ENCODE measurements at places on chromosomes 16 and 17.

GRCh38 chr17:69331756-69332155 lies 4.8 kb upstream of the ABCA5 start:
- DNase-seq = no peak

GRCh38 chr17:12085076-12085949 lies 64.6 kb downstream of the MAP2K4 start:
- no peak for DNase-seq

GRCh38 chr17:55303701-55304145 lies 39.0 kb downstream of the HLF start:
- no peak for DNase-seq

DNA sequence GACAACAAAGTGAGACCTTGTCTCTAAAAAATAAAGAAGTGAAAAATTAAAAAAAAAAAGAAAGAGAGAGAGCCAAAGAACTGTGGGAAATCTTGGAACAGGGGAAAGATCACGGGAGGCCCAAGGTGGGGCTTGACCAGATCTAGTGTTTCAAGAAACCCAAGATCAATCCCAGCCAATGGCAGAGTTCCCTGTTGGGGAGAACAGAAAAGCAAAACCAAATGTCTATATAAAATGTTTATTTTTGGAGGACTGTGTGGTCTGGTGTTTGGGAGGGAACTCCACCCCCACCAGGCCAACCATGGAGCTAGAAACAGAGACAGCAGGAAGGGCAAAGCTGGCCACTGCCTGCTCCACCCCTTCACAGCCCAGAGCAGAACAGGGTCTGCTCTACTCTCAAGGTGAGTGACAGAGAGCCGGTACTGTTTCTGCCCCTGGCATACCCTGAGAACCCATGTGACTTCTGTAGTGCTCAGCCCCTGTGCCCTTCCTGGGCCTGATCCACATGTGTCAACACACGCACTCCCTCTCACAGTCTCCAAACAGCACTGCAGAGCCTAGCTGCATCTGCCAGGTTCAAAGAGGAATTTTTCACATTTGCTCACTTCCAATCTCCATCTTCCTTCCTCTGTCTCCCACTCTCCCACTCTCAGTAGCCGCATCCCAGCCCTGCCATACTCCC lies 3.7 kb downstream of the TMEM101 start:
- no peak for DNase-seq

GRCh38 chr17:45935710-45936509 lies 41.6 kb downstream of the MAPT start:
- no peak for DNase-seq

DNA sequence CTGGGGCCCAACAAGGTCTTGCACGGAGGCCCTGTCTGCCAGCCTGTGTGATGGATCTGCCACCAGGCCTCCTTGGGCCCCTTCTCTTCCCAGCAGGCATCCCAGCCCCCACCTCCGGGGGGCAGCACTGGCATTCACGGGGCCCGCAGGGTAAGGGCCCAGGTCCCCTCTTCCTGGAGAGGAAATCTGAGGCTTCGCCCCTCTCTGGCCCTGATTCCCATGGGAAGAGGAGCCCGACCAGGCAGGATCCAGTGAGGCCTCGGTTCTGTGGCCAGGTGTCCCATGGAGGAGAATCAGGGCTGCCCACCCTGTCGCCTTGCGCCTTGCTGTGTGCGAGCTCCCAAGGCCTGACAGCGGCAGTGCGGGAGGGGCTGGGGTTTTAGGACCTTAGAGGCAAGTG lies 48.4 kb downstream of the PDPK1 start:
- no peak for DNase-seq

DNA sequence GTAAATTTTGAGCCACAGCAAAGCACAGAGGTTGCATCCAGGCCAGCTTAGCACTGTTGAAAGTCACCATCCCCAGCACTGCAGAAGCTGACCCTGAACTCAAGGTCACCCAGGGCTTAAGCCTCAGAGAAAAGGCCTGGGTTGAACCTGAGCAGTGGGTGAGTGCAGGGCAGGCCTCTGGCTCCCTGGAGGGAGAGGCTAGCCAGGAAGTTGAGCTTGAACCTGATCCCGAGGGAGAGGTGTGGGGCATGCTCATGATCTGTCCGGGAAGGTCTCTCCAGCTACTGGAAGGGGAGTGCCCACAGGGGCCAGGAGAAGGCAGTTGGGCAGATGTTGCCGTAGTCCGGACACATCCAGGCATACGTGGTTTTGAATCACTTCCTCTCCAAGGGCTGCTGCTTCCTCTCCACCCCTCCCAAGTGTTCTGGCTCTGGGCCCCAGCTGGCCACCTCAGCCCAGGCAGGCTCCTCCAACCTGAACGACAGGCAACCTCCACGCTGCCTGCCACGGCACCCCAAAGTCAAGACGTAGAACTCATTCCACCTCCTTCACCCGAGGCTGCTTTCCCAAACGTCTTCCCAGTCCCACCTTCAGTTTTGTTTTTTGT lies 18.4 kb downstream of the CARHSP1 start:
- DNase-seq = peak; percentile 74

All from AG08395 (cell line).